ENCODE measurements at places on chromosomes 5 and 9. TPM values are rescaled to one million over a fixed set of nuclear protein-coding genes. Genes with fewer than 3 reads are reported as not detected.

- no peak overlapping the region for H3K27ac ChIP-seq
- no peak overlapping the region for H3K4me3 ChIP-seq
- no peaks in the 10 kb centered on the region for H3K4me1 ChIP-seq
- no peak for DNase-seq
- H3K27me3 ChIP-seq = no peaks in the 10 kb centered on the region
Measured at GRCh38 chr9:71079451-71079850, 42.0 kb downstream of the TRPM3 start.

- H3K27ac ChIP-seq = no peak overlapping the region
- no peaks in the 10 kb centered on the region for H3K27me3 ChIP-seq
- H3K36me3 ChIP-seq = no peaks in the 10 kb centered on the region
- no peak for DNase-seq
Measured at GRCh38 chr5:14443671-14444093, 137.9 kb upstream of the OTULINL start.

- no peak overlapping the region for H3K27ac ChIP-seq
- no peaks in the 10 kb centered on the region for H3K36me3 ChIP-seq
- no peak overlapping the region for H3K4me3 ChIP-seq
- DNase-seq = no peak
- H3K27me3 ChIP-seq = no peaks in the 10 kb centered on the region
Measured at GRCh38 chr5:100505984-100506670, 29.0 kb upstream of the FAM174A start.

DNA sequence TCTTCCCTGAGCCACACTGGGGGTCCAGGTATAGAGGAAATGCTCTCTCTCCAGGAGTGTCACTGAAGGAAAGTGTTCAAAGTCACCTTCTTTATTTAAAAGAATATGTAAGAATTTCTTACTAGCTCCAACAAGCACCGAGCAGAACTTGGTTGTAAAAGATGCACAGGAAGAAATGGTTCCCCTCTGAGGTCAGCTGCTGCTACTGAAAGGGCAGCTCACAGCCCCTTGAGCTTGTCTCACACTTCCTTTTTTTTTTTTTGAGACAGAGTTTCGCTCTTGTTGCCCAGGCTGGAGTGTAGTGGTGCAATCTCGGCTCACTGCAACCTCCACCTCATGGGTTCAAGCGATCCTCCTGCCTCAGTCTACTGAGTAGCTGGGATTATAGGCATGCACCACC, 77.2 kb downstream of the PRRT1B start:
- DNase-seq = peak; percentile 41
- peaks cover 86% of the 10 kb centered on the region for H3K36me3 ChIP-seq
- peaks cover 36% of the 10 kb centered on the region for H3K4me1 ChIP-seq
- H3K27ac ChIP-seq = no peak overlapping the region
- H3K27me3 ChIP-seq = no peaks in the 10 kb centered on the region

The CACFD1 gene
- total RNA-seq = 3.8 TPM

The MIER3 gene
- 26.1 TPM for total RNA-seq

GRCh38 chr9:36210722-36211121, 20.0 kb downstream of the CLTA start:
- no peak overlapping the region for H3K27ac ChIP-seq
- DNase-seq = no peak
- peaks cover 35% of the 10 kb centered on the region for H3K4me1 ChIP-seq
- H3K4me3 ChIP-seq = no peak overlapping the region
- H3K36me3 ChIP-seq = peaks cover 86% of the 10 kb centered on the region
- H3K27me3 ChIP-seq = no peaks in the 10 kb centered on the region

The IFNA13 gene
- not detected for total RNA-seq

- peaks cover 58% of the 10 kb centered on the region for H3K4me1 ChIP-seq
- peaks cover 29% of the 10 kb centered on the region for H3K36me3 ChIP-seq
- no peaks in the 10 kb centered on the region for H3K27me3 ChIP-seq
- no peak overlapping the region for H3K27ac ChIP-seq
- no peak overlapping the region for H3K4me3 ChIP-seq
Measured at GRCh38 chr5:154196955-154197652, 6.6 kb downstream of the GALNT10 start.

GRCh38 chr5:60685700-60686099, 14.3 kb downstream of the DEPDC1B start:
- no peak overlapping the region for H3K27ac ChIP-seq
- H3K36me3 ChIP-seq = no peaks in the 10 kb centered on the region
- H3K4me1 ChIP-seq = no peaks in the 10 kb centered on the region
- H3K4me3 ChIP-seq = no peak overlapping the region
- no peaks in the 10 kb centered on the region for H3K27me3 ChIP-seq
- DNase-seq = no peak

DNA sequence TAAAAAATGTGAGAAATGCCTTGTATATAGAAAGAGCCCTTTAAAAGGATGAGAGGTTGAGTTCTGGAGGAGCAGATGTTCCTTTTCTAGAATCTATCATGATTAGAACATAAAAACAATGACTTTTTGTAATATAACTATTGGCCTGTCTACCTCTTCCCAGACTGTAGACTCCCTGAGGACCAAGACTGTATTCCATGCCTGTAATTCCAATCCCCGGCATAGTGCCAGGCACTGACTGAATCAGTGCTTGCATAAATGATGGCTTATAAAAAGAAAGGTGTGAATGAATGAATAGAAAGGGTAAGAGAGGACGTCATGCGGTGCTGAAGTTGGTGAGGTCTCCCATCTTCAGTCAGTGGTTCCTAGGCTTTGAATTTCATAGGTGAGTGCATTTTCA, 92.6 kb upstream of the GDNF start:
- DNase-seq = no peak
- no peak overlapping the region for H3K27ac ChIP-seq
- H3K4me3 ChIP-seq = no peak overlapping the region
- no peaks in the 10 kb centered on the region for H3K27me3 ChIP-seq
- H3K4me1 ChIP-seq = no peaks in the 10 kb centered on the region

- no peak overlapping the region for H3K27ac ChIP-seq
- no peaks in the 10 kb centered on the region for H3K36me3 ChIP-seq
- H3K4me3 ChIP-seq = no peak overlapping the region
- no peaks in the 10 kb centered on the region for H3K27me3 ChIP-seq
- DNase-seq = no peak
- peaks cover 4% of the 10 kb centered on the region for H3K4me1 ChIP-seq
Measured at GRCh38 chr5:78286290-78286689, 8.2 kb downstream of the AP3B1 start.
